ENCODE measurements at places on chromosomes 1 and 21.

- DNase-seq = no peak
Measured at GRCh38 chr1:109641078-109641740, 14.7 kb upstream of the GSTM4 start.

- no peak for DNase-seq
Measured at GRCh38 chr1:97820470-97821188, 100.2 kb downstream of the DPYD start.

DNA sequence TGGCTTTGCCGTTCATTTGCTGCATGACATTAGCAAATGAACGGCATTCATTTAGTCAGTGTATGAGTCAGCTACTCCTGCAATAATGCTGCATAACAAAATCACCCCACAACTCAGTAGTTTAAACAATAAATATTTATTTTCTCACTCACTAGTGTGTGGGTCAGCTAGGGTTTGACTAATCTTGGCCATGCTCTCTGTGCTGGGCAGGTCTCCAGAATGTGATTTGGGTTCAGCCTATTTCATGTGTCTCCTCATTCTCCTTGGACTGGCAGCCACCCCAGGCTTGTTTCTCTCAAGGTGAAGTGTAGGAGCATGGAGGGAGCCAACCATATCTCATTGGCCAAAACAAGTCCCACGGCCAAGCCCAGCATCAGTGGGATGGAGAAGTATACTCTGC lies 104.3 kb downstream of the LACTBL1 start:
- DNase-seq = no peak

DNA sequence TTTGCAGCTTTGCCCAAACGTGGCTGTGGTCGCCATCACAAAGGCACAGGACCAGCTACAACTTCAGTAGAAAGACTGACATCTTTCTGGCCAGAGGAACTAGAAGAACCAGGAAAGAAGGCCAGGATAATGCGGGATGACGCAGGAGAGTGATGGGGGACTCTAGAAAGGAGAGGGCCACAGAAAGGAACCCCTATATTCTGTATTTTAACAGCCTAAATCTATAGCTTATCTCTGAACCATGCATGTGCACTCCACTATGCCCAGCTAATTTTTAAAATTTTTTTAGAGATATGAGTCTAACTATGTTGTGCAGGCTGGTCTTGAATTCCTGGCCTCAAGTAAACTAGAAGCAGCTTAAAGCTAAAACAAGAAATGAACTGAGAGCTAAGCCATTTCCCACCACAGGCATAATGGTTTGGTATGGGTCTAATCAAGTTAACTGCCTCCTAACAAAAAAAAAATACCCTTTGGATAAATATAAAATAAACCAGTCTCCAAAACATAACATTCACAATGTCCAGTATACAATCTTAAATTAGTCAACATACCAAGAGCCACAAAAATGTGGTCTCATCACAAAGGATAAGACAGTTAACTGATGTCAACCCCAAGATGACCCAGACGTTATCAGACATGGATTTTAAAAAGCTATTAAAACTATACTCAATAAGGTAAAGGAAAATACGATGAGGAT lies 18.0 kb downstream of the LTN1 start:
- no peak for DNase-seq

DNA sequence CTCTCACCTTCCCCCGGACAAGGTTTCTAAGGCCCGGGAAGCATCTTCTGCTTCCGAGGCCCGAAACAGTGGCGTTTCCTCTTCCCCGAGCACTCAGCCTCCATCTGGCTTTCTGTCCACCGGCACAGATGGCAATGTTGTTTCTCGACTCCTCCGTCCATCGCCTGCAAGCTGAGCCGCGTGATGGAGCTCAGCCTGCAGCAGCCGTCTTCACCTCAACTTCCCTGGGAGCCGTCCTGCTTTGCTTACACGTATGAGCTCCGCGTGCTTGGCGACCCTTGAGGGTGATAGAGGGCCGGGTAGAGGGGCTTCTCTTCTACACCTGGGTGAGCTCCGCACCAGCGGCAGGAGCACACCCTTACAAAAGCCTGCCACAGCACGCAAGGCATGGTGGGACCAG lies 80.4 kb downstream of the AJAP1 start:
- DNase-seq = no peak

- DNase-seq = no peak
Measured at GRCh38 chr1:180195916-180196315, 34.1 kb upstream of the LHX4 start.

GRCh38 chr1:29029667-29030066 lies 94.0 kb downstream of the TMEM200B start:
- DNase-seq = no peak

- no peak for DNase-seq
Measured at GRCh38 chr1:20724364-20725188, 6.8 kb upstream of the KIF17 start.

Measured in activated gamma-delta T cell (primary cell).